ENCODE measurements at places on chromosomes 3 and 15. TPM values are rescaled to one million over a fixed set of nuclear protein-coding genes. Genes with fewer than 3 reads are reported as not detected.

The LRRN1 gene
- total RNA-seq = 0.59 TPM

The UTS2B gene
- total RNA-seq = not detected

The GP9 gene
- total RNA-seq = 12.0 TPM

The A4GNT gene
- total RNA-seq = 0.42 TPM

The IQCF5 gene
- not detected for total RNA-seq

The ATG7 gene
- total RNA-seq = 53.8 TPM

The C15orf40 gene
- 13.6 TPM for total RNA-seq

The CFAP100 gene
- total RNA-seq = not detected

The ZNF619 gene
- total RNA-seq = 5.9 TPM

The ITGA11 gene
- 0.92 TPM for total RNA-seq

The C3orf80 gene
- total RNA-seq = 0.47 TPM

The SQOR gene
- total RNA-seq = 41.7 TPM

The ITPKA gene
- total RNA-seq = 1.4 TPM

The NPAP1 gene
- total RNA-seq = not detected

- DNase-seq = no peak
Measured at GRCh38 chr3:46768061-46768460, 50.4 kb upstream of the PRSS50 start.

GRCh38 chr15:51649659-51650521 lies 27.3 kb upstream of the DMXL2 start:
- no peak for DNase-seq

DNA sequence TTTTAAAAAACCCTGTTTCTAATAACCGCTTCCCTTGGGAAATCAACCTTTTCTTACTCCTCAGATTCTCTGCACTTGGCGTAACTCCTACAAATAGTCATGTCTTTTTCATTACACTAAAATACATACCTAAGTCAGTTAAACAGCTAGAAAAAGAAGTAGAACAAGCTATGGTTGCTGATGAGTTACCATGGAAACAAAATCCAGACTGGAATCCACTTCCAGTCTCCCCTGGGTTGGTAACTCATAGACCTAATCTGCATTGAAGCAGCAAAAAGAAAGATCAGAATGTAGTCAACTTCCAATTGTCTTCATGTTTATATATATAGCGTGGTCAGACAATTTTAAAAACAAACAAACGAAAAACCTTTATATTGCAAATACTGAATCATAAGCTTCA lies 260.8 kb upstream of the LRRN1 start:
- no peak for DNase-seq

GRCh38 chr3:49456466-49456865 lies 13.6 kb upstream of the DAG1 start:
- DNase-seq = no peak

DNA sequence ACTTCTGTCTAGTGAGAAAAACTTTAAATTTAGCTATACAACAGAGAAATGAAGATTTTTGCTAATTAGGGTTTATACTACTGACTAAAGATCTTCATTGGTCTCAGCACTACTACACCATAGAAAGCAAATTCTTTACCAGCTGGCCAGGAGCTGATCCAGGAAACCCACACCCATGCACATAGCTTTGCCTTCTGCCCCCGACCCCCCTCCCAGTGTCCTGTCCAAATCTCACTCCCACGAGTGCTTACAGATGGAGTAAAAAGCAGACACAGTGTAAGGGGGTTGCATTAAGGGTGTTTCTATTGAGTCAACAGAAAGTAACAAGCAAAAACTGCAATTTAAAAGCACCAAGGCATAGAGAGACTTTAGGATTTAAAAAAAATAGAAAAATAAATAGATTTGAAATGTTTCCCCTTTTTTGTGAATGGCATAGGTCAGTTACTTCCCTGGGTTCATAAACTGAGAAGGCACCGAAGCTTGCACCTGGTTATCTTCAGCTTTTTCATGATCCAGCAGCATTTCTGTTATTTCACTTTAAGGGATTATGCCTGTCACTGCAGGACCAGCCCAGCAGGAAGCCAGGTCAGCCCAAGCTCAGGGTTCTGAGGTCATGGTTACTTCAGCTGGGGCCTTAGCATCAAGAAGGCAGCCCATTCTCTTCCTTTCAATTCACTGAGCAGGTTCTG lies 124.3 kb downstream of the CTNNB1 start:
- DNase-seq = no peak

GRCh38 chr3:141093397-141093796 lies 42.2 kb downstream of the SPSB4 start:
- no peak for DNase-seq

DNA sequence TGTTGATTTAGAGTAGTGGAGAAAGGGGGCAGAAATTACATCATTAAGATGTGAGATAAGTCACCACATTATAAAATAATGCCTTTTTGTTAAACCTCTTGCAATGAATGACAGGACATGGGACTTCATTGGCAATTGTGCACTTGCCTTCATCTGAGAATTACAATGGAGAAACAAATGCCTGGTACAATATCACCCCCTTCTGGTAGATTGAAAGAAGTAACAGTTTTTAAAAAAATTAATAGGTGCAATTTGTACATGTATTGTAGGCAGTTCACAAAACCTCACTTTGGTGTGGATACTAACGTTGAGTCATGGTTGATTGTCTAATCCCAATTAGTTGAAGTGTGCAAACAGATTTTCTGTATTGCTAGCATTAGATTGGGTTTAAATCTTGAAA lies 4.6 kb upstream of the P2RY14 start:
- DNase-seq = no peak

GRCh38 chr15:96896766-96897165 lies 566.3 kb downstream of the NR2F2 start:
- no peak for DNase-seq

GRCh38 chr3:132703733-132704132 lies 18.5 kb downstream of the NPHP3 start:
- DNase-seq = no peak

DNA sequence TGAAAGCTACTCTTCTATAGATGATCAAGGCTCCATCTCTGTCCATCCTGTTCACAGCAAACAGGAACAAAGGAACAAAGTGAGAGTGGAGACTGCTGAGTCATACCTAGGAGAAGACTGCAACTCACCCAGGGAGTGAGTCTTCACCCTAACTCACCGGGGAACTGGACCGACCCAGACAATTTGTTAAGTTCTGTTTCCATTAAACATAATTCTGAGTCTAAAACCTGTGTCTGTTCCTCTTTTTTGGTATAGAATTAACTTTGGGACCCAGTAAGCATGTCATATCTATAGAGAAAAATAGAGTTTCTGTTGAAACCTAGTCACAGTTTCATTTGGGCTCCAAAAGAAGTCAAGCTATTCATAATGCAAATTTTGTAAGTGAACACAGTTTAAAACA lies 21.6 kb downstream of the CCDC80 start:
- no peak for DNase-seq

DNA sequence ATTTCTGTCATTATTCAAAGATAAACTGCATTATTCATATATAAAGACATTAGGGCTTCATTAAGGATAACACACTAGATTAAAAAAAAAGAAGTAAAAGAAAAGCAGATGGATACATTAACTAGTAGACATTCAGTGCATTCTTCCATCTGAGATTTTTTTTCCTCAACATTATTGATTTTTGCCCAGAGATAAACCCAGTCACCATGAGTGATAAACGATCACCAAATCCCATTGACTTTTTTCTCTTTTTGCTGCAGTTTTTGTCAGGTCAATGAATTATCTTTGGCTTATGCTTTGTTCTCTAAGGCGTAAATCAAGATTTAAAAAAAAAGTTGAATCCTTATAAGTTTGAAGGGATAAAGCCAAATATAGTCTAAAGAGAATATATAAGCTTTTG lies 925.0 kb downstream of the GBE1 start:
- no peak for DNase-seq

GRCh38 chr3:29144807-29145206 lies 136.1 kb upstream of the RBMS3 start:
- DNase-seq = no peak

- DNase-seq = no peak
Measured at GRCh38 chr3:43236008-43236407, 50.3 kb upstream of the SNRK start.

GRCh38 chr15:74695597-74696397 lies at the start of gene EDC3:
EDC3 (minus strand) TSS chr15:74696024; CDS start chr15:74675124, 20,900 bp downstream.
- DNase-seq = peak; percentile 87

GRCh38 chr3:107428051-107428858 lies 51.0 kb downstream of the CCDC54 start:
- DNase-seq = no peak

GRCh38 chr3:13869761-13870343 lies 10.0 kb downstream of the WNT7A start:
- no peak for DNase-seq

GRCh38 chr3:138914870-138915502 lies 32.0 kb downstream of the FOXL2 start:
- no peak for DNase-seq

DNA sequence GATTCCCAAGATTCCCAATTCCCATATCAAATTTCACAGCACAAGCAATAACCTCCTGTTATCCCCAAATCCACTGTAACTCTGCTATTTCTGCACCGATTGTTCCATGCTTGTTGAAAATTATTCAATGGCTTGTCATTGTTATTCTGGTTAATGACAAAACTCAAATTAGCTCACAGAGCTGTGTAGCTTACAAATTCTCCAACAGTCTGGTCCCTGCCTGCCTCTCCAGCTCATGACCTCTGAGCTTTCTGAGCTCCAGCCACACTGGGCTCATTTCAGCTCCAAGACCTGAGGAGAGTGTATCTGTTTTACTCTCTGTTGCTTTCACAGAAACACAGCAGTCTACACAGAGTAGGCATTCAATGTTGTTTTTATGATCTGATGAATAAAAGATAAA lies 3.3 kb downstream of the DPPA2 start:
- no peak for DNase-seq

DNA sequence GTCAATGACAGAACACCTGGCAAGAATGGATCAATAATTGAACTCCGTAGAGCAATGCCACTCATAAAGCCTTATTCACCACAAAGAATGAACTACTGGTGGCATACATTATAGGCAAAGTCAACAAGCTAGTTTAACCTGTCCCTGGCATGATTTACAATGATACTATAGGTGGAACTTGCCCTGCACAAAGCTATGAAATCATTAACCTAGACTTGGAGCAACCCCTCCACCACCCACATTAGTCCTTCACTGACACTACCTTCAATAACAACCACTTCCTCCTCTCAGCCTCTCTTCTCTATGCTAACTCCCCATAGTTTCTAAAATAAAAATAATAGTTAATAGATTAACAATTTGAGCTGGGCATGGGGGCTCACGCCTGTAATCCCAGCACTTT lies 54.4 kb downstream of the ACAP2 start:
- DNase-seq = no peak

- no peak for DNase-seq
Measured at GRCh38 chr3:23819599-23820360, 14.0 kb downstream of the UBE2E1 start.

DNA sequence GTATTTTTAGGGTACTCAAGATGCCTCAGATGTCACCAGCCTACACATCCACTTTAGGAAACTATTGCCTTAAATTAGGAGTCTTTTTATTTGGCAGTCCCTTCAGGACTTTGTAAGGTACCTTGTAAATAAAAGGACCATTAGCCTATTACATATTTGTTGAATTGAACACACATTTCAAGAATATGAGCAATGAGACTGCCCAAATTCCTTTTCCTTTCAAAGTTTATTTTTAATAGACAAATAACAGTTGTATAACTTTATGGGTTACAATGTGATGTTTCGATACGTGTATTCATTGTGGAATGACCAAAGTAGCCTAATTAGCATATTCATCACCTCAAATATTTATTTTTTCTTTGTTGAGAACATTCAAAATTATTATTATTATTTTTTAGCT lies 176.7 kb upstream of the PDZRN3 start:
- DNase-seq = no peak

DNA sequence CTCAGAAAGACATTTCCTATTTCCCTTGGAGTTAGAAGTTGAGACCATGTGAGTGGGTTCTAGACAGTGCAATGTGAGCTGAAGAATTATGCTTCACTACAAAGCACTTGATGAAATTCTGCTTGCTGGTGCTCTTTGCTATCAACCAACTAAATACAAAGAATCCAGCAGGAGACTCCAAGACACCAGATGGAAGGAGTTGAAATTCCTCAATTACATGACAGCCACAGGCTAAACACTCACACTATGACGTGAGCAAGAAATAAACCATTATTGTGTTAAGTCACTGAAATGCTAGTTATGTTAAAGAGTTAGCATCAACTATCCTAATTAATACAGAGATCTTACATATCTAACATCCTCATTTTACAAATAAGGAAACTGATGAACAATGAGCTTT lies 8.2 kb upstream of the MAP4 start:
- DNase-seq = no peak

- no peak for DNase-seq
Measured at GRCh38 chr3:93926789-93927188, 46.9 kb downstream of the PROS1 start.

- no peak for DNase-seq
Measured at GRCh38 chr3:80391573-80391972, 623.8 kb upstream of the ROBO1 start.

DNA sequence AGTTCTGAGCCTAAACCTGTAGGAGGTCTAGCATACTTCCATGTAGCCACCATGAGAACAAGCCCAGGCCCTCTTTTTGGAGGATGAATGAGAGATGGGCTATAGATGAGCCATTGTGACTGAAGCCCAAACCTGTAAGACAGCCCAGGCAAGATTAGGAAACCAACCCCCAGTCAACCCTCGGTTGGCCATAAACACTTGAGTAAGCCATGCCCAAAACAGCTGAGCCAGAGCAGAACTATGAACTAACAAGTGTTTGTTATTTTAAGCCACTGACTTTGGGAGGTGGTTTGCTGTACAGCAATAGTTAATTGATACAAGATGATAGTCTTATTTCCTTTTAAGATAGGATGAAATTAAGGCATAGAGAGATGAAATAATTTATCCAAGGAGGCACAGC lies 12.4 kb upstream of the CPNE4 start:
- DNase-seq = no peak
